ENCODE measurements at places on chromosomes 7 and 10. TPM values are rescaled to one million over a fixed set of nuclear protein-coding genes. Genes with fewer than 3 reads are reported as not detected.

- no peak for DNase-seq
These were observed 16.9 kb downstream of the BET1 start for GRCh38 chr7:93987297-93987696.

DNA sequence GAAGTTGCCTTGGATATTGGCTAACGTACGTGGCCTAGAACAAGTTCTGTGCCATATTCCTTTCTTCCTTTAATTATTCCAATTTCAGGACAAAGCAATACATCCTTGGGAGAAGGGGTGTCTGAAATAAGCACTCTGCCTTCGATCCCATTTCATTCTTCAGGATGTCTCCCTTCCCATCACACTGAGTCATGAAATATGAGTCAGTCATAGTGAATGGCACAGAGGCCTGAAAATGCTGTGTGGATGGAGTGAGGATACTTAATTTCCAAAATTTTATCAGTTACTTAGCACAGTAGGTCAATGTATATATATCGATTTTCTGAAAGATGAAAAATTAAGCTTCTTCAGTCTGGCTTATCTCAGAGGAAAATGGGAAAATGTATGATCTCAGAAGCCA, 19.5 kb downstream of the EVX1 start:
- DNase-seq: no peak

DNA sequence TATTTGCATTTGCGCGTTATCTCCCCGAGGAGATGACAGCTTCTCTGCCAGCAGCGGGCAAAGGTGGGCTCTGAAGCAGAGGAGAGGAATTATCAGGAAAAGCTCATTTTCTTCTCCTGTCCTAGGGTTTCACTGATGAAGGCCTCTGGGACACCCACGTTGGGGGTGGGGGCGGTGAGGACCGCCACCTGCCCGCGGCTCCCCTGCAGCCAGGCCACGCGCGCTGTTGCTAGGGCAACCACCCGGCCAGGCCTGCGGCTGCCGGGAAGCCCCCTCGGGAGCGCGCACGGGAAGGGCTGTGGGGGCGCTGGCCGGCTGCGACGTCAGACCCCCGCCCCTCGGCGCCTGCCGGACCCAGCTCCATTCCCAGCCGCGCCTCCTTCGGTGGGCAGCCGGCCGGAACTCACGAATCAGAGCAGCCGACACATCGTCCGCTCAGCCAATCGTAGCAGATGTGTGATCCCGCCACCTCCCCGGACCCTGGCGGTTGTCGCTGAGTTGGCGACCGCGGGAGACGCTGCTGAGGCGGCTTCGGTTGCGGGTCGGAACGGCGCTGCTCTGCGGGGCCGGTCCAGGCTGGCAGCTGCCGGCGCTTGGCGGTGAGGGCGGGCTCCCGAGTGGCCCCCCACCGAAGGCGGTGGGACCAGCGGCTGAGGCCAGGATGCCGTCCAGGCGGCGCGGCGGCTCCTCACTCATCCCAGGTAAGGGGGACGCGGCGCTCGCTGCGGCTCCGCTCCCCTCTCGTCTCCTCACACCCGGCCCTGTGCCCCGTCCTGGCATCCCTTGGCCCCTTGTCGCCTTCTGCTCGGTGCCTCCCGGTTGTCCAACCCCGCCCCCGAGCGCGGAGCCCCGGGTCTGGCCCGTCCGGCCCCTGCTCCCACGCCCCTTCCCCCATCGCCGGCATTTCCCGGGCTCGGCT, at the start of gene TPST1:
TPST1 (plus strand) TSS at position 513 of the 919 bp plus-strand sequence. CDS start 35,092 bp downstream, outside the sequence.
- peak; percentile 96 for DNase-seq

- DNase-seq: no peak
These were observed 54.0 kb upstream of the GALNT17 start for GRCh38 chr7:71077743-71078476.

DNA sequence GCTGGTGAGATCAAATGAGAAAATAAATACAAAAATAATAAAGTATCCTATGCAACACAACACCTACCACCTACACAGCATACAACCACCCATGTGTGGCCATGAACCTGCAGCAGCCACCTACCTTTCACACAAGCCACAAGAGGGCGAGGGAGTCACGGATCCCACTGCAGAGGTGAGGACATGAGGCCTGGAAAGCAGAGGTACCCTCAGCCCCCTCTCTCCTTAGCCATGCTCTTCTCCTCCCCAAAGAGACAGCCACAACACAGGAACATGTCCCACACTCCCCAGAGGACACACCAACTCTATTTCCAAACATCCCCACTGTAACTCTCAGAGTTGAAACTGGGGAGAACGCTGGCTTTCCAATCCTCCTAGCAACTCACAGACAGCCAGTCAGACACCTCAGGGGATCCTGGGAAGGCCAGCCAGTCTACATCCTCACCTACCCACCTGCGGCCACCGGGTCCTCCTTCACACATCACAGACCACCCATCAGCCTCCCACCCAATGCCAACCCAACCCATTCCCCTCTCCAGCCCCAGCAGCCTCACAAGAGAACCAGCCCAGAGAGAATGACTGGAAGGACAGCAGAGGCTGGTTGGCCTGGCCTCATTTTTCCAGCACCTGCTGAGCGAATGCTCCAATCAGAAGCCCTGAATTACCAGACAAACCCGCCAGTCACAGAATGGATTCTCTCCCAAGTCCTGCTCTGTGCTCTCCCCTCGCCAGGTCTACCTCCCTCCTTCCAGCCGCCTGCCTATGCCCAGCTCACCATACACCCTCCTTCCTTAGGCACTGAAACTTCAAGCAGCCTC, 18.4 kb downstream of the DLG5 start:
- DNase-seq: peak; percentile 71

DNA sequence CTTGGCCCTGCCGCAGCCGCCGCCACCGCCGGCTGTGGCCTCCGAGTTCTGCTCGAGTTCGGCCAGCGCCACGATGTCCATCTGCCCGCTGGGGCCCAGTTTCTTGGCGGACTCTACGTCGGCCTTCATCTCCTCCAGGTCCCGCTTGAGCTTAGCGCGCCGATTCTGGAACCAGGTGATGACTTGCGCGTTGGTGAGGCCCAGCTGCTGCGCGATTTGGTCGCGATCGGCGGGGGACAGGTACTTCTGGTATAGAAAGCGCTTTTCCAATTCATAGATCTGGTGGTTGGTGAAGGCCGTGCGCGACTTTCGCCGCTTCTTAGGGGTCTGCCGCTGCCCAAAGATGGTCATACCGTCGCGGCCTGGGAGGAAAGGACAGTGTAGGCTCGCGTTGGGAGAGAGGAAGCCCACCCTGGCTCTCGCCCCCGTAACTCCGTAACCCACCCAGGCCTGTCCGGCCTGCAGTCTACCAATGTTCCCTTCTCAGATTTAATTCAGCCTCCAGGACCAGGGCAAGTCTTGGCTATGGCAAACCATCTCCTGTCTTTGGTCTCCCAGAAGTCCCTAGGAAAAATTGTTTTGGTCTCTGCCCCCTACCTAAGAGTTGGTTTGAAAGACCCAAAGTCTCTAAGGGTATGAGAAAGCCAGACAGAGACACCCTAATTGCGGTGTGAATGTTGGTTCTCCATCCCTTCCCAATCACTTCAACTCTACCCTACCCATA, 1.7 kb downstream of the LBX1 start:
- DNase-seq: no peak

DNA sequence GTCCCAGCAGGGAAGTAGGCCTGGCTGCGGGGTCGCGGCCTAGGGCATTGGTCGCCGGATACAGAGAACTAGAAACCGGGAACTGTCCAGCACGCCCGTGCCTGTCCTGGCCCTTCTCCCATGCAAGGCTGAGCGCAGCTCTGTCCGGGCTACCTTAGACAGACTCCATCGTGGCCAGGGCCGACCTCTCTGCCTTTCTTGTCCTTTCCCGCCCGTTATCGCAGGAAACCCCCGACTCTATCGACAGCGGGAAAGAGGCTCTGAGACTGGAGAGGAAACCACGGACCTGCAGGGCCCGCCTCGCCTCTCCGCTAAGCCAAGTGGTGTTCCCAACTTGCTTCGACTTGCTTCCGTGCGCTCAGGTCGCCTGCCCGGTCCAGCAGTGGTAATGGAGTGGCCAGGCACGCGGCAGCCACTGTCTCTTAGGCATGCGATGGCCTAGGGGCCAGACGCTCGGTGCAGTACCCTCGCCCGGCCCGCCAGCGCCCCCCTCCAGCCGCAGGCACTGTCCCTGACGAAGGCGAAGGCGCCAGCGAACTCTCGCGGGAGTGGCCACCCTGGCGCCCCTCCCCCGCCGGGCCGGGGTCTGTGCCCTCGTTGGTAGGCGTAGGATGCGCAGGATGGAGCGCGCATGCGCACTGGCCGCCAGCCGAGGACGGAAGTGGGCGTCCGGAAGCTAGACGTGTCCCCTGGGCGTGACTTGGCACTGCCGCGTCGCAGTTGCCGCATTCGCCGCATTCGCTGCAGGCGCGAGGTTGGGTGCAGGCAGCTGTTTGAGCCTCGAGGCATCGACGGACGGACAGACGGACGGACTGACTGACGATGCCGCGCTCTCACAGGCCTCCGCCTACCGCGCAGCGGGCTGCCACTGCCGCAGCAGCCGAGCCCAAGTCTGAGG, 54.4 kb downstream of the MCMBP start:
- DNase-seq: no peak

DNA sequence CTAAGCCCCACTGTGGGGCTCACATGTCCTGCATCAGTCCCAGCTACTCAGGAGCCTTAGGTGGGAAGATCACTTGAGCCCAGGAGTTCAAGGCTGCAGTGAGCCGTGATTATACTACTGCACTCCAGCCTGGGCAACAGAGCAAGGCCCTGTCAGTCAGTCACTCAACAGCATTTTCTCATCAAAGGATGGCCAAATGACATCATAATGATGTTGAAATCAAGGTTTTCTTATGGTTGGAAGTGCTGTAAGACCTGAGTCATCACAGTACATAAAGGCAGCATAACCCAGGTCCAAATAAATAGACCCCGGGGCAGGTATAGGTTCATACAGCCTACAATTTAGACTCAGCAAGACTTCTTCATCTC, 341.1 kb downstream of the PARD3 start:
- no peak for DNase-seq

DNA sequence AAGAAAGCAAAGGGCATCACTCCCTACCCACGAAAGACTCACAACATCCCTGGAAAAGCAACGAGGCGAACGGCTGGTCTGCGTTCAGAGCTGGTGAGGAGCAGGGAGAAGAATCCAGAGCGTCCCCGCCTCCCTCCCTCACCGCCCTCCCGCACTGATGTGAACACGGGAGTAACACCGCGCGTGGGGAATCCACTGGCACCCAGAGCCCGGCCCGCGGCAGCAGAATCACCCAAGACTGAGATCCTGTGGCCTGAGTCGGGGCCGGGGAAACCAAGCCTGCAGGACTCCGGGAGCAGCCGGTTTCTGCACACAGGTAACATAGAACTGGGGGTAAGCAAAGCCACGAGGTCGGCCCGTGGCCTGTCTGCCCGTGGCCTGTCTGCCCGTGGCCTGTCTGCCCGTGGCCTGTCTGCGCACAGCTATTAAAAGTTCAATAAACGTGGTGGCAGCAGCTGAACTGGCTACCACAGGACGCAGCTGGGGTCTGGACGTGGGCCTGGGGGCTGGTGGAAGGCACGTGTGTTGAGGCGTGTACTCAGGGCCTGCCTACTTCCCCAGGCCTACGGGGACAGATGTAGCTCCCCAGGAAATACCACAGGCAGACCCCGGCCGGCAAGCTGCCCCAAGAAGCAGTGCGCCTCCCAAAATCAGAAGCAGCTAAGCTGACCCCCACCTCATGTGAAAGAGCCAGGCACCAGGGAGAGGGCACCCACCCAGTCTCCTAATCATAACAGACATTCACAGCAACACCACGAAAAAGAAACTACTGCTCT, 23.0 kb downstream of the DIP2C start:
- no peak for DNase-seq

DNA sequence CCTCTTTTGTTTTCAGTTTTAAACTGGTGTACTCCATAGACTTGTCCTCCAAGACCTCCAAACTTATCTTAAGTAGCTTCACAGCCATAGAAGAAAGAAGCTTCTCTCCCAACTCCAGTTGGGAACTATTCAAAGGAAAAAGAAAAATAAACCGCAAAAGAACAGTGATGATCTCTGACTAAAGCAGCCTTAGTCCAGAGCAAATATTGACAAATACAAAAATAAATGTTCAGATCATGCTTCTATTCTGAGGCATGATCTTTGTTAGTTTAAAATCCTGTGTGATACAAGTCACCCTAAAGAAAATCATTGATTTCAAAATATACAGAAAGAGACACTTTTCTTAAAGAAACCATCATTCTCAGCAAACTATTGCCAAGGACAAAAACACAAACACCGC, 373.0 kb upstream of the SMIM30 start:
- no peak for DNase-seq

DNA sequence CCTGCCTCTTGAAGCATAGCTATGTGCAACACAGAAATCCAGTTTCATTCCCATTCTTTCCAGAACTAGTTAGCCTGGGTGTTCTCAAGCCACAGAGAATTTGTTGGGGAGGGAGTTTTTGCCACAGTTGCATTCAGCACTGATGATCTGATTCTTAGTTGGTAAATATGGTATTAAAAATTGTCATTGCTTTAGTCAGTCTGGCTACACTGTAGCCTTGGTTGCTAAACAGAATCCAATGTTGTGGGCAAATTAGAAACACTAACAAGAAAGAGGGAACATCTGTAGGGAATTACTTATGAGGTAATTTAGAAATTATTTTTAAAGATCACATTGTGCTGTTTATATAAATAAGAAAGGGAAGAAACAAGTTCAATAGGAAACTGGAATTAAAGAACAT, 57.0 kb upstream of the CC2D2B start:
- no peak for DNase-seq

- no peak for DNase-seq
These were observed 129.0 kb downstream of the HIBADH start for GRCh38 chr7:27533652-27534081.

GRCh38 chr10:11272915-11273389, 255.3 kb downstream of the CELF2 start:
- DNase-seq: no peak

DNA sequence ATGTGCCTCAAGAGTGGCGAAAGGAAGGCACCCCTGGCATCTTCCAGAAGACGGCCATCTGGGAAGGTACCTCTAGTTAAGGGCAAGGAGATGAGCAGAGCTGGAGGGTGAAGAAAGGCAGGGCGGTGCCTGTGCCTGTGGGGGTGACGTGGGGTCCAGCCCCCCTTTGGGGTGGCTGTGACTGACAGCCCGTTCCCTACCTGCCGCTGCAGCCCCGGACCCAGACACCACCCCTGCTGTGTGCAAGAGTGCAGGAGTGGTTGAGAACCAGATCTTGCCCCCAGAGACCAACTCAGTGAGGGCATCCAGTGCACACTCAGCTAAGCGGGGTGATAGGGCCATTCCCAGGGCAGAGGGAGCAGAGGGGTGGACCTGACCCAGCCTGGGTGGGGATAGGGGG, 4.3 kb upstream of the MUC17 start:
- no peak for DNase-seq

Gene LLCFC1
- not detected for total RNA-seq

Gene FGL2
- 22.6 TPM for total RNA-seq

Gene ZNF727
- total RNA-seq: not detected

Gene PTER
- total RNA-seq: 24.4 TPM

All from Karpas-422 (cell line).